ENCODE measurements at places on chromosomes 5 and 9.
A peak's percentile ranks its signal among the peaks of the same experiment; 100 is the strongest.

GRCh38 chr9:5481322-5482040, 28.9 kb upstream of the PDCD1LG2 start:
- DNase-seq: no peak

DNA sequence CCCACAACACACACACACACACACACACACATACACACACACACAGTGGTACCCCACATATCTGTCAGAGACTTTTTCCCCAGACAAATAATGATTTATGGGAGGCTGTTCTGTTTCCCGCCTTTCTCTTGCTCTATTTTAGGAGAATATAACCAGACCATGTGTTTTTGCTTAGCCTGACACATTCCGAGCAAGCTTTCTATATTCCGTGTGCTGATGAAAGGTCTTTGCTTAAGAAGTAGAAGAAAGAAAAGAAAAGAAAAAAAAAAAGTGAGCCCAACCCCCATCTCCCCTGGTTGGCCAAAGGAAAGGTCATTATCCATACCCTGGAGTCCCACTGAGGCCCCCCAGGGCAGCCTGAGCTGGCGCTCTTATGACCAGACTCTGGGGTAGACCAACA, 338.6 kb downstream of the SLIT3 start:
- DNase-seq: no peak

GRCh38 chr5:72366324-72366976, 46.3 kb downstream of the PTCD2 start:
- DNase-seq: no peak

DNA sequence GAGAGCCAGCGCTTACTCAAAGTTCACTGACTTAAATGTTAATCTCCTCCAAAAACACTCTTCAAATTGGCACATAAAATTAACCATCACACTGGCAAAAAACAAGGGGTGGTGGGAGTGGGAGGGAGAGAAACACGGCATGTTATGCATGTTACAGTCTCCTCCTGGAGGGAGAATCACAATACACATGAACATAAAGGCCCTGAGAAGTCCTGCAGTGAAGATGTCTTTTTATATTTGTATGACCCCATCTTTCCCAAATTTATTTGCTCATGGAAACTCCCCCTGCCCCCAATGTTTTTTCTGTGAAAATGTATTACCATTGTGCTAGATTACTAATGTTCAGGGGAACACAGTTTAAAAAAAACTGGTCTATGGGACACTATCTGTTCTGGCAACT, 37.8 kb upstream of the ANKH start:
- DNase-seq: no peak

- no peak for DNase-seq
These were observed 1.8 kb downstream of the MARCHF6 start for GRCh38 chr5:10355071-10355889.

GRCh38 chr5:141821430-141821925, 56.7 kb downstream of the PCDH1 start:
- DNase-seq: no peak

GRCh38 chr5:1033606-1034420, 25.2 kb downstream of the NKD2 start:
- no peak for DNase-seq

DNA sequence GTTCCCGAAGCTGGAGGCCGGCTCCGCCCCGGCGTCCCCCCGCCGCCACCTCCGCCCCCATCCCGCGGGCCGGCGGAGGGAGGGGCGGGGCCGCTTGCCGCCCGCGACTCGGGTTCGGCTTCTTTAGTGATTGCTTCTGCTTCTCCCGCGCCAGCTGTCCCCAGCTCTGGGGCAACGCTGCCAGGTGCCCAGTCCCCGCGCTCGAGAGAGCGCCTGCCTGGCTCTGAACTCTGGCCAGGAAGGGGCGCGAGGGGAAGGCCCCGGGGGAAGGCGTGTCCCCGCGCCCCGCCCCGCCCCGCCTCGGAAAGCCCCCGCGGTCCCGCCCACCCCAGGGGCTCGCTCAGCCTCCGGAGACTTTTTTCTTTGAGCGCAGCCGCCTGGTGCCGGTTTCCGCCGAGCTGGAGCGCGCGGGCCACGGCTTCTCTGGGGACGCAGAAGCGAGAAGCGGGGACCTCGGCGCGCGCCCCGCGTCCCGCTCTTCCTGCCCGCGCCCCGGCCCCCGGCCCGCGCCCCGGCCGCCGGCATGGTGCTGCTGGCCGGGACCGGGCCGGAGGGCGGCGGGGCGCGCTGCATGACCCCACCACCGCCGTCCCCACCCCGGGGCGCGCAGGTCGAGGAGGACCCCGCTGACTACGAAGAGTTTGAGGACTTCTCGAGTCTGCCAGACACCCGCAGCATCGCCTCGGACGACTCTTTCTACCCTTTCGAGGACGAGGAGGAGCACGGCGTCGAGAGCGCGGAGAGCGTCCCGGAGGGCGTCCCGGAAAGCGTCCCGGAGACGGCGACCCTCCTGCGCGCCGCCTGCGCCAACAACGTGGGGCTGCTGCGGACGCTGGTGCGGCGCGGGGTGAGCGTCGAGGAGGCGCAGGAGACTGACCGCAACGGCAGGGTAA, at the start of gene ANKRD33B:
Gene ANKRD33B, plus strand, starts transcription at position 126 of the 893 bp plus-strand sequence. Its CDS starts 398 bp downstream, at position 524.
- DNase-seq: peak; percentile 25

GRCh38 chr9:123761905-123762605, 167.9 kb downstream of the DENND1A start:
- DNase-seq: no peak

- no peak for DNase-seq
These were observed 248.2 kb downstream of the EFNA5 start for GRCh38 chr5:107422494-107422893.

- DNase-seq: no peak
These were observed 85.2 kb downstream of the AUH start for GRCh38 chr9:91276513-91276912.

DNA sequence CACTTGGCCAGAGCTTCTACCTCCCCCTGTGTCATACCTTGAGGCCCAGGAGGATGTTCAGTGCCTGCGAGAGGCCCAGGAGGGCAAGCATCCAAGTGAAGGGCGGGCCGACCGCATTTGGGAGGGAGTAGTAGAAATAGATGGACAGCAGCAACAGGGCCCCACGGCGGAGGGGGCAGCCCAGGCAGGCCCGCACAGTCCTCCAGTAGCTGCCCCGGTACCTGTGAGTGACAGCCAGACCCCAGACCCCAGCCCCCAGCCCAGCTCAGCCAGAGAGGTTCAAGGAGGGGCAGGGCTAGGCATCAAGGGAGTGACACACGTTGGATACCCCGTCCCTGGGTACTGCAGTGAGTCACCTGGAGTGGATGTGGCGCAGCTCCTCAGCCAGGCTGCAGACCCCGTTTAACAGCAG, 1.4 kb downstream of the STING1 start:
- no peak for DNase-seq

DNA sequence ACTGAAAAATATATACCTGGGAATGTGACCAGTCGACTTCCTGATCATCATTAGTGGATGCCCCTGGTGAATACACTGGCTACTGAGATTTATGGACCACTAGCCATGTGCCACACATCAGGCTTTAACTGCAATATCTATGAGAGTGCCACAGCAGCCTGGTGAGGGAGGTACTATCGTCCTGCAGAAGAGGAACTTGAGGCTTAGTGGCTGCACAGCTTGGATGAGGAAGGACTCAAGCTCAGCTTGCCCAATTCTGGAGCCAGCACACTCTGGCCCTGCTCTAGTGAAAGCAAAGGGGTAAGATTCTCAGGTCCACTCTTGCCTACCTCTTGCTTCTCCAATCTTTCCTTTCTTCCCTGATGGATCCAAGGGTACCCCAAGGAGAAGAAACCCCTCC, 129.3 kb downstream of the ENTREP1 start:
- no peak for DNase-seq

Data from cortex of kidney (tissue), 1 donor.